Activated CD8-positive, alpha-beta memory T cell treated with anti-CD3 and anti-CD28 coated beads, Interleukin-2, amount 10 ng/mL, durations not matched to agents 7 days and 5 days (primary cell): ENCODE measurements at places on chromosomes 16 and 17. TPM values are rescaled to one million over a fixed set of nuclear protein-coding genes. Genes with fewer than 3 reads are reported as not detected.

DNA sequence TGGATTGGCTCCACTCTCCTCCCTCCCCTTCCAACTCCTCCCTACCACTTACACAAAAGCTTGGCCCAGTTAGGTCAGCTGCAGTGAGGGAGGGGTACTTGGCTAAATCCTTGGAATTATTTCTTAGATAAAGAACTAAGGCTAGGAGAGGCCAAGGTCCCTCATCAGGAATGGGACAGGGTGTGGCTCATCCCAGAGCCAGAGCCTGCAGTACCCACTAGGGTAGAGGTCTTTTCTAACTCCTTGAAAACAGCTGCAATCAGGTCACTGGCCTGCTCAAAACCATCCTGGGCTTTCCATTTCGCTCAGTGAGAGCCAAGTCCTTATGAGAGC lies 1.9 kb upstream of the SLC46A1 start:
- no peak for DNase-seq

DNA sequence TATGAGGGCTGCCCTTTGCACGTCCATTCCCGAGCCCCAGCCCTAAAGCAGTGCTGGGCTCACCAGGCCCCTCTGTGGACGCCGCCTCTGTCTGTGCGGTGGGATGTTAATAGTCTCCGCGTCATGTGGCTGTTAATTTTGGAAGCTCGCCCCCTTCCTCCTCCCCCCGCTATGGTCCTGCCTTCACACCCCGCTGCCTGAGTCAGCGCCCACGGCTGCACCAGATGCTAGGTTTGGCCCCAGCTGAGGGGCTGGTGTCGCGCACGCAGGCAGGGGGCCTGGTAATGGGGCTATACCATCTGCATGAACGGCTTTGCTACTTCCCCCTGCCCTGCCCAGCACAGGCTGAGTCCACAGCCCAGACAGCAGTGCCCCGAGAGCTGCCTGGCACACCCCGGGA lies 4.1 kb upstream of the SSTR5 start:
- no peak for DNase-seq

GRCh38 chr17:4560421-4560820 lies at the start of gene GGT6:
Gene GGT6 (minus strand): TSS chr17:4560577. CDS start chr17:4560521, 56 bp downstream.
- no peak for DNase-seq

GRCh38 chr17:48492401-48493298 lies 38.2 kb downstream of the HOXB1 start:
- peak; percentile 76 for DNase-seq

DNA sequence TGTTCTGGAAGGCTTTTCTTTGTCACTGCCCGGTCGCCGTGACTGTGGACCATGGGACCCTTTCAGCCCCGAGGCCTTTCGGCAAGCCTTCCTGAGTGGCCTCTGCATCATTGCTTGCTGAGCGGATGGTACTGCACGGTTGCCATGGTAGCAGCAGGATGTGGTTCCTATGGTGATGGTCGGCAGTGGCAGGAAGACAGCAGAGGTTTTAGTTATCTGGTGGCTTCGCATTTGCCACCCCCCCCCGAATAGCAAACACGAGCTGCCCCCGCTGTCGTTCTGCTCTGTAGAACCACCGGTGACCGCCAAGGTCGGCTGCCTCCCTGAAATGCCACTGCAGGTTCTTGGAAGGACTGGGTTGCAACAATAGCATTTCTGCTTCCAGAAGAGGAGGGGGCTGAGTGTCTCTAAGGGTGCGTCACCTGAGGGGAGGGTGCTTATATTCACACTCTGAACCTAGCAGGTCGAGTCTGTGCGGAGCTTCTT lies 76.6 kb downstream of the CMIP start:
- DNase-seq: peak; percentile 97

DNA sequence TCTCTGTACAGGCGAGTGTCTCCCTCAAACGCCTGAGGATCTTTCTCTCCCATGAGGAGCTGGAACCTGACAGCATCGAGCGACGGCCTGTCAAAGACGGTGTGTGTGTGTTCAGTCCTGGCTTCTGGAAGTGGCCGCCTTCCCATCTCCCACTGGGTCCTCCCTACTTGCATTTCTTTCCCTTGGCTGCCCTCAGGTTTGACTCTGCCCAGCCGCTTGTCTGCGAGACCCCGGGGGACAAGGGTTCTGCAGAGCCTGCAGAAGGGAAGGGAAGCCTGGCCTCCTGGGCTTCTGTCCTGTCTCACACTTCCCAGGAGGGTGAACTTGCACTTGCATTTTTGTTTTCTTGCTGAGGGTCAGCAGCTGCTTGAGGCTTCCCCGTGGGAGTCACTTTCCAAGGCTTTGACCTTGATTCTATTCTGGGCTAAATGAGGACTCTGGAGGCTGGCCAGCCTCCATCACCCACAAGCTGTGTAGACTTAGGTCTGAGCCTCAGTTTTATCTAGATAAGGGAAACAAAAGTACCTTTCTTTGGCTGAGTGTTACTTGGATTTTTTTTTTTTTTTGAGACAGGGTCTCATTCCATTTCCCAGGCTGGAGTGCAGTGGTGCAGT lies 122.3 kb downstream of the ABCC1 start:
- no peak for DNase-seq

Gene PSME3
- total RNA-seq: 123 TPM

Gene ALDOC
- 36.9 TPM for total RNA-seq

DNA sequence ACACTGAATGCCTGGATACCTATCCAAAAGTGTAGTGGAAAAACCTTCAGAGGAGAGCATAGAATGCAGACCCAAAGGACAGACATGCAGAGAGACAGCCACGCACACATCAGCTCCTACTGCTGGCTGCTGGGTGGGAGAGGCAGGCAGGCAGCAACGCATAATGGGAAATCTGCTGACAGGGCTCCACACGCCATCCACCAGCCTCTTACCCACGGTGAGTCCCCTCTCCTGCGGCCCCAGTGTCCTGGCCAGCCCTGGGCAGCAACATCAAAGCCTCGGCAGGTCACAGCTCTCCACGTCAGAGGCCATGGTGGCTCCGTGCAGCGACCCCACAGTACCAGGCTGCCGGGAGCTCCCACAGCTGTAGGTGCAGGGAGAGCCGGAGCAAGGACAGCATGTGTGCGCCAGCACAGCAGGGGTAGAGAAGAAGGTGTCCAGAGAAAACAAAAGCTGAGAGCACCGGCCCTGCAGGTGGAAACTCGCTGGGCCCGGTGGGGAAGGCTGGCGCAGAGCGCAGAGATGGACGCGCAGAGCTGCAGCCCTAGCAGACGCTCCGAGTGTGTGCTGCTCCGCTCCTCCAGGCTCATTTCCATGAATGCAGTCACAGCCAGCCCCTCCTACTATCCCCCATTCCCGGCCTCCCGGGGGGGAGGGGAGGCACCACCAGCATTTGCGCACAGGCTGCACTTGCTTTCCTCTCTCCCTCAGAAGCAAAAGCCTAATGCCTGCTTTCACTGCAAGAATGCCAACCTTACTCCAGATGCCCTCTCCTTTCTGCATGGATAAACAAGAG lies 58.9 kb downstream of the CYTH1 start:
- no peak for DNase-seq

DNA sequence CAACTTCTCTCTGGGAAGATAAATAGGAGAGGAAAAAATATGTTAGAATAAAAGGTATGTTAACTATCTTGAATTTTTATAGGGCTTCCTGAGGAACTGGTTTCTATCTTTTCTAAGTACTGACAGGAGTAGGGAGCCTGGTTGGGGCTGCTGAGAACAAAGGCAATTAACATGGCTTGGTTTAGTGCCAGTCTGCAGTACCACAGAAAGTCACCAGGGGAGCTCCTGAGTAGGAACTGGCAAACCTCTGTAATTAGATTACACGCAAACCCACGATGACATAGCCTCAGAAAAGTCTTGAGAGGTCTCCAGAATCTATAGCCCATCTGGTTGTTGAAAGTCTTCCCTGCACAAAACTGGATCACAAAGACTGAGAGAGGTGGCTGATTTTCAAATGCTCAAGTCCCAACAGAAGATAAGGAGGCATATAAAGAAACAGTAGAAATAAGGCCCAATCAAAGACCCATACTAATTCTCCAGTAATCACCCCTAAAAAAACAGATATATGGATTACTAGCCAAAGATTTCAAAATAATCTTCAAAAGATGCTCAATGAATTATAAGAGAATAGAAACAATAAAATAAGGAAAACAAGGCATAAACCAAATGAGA lies 11.7 kb upstream of the CNTNAP4 start:
- peak; percentile 41 for DNase-seq

GRCh38 chr17:30309591-30309990 lies 17.8 kb upstream of the BLMH start:
- no peak for DNase-seq

Gene CDH11
- total RNA-seq: not detected

Gene CACNB1
- total RNA-seq: 21.0 TPM

Gene RPL23
- total RNA-seq: 1,130 TPM

DNA sequence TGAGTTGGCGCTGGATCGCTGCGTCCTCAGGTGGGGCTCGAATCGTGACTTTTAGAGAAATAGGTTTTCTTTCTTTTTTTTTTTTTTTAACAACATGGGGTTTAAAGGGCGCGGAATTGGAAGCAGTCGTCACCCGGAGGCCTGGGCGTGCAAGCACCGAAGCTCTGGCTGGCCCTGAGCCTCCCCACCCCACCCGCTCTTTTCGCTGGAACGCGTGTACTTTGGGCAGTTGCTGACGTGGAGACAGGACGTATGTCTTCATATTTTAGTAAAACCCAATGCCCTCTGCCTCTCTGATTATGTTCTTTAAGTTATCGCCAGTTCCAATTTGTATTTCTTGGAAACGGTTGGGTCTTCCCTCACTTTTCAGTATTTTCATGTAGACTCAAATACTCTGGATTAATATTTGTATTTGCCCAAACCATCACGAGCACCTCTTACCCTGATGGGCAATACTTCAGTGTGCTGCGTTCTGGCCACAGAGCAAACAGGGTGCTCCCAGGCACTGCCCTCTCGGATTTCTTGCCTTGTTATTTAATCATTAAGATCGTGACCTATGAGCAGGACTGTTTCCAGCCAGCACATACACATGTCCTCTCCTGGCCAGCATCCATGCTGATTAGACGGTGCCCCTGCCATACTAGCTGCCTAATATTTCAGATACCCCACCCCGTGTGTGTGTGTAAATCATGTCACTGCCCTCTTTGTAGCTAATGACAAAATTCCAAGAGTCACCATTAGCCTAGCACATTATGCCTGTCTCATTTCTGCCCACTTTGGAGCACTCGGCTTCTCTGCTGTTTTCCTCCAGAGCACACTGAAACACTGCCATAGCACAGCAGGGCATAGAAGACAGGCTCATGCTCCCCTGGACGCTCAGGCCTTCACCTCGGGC lies 805 bp upstream of the C16orf95 start:
- peak; percentile 71 for DNase-seq

DNA sequence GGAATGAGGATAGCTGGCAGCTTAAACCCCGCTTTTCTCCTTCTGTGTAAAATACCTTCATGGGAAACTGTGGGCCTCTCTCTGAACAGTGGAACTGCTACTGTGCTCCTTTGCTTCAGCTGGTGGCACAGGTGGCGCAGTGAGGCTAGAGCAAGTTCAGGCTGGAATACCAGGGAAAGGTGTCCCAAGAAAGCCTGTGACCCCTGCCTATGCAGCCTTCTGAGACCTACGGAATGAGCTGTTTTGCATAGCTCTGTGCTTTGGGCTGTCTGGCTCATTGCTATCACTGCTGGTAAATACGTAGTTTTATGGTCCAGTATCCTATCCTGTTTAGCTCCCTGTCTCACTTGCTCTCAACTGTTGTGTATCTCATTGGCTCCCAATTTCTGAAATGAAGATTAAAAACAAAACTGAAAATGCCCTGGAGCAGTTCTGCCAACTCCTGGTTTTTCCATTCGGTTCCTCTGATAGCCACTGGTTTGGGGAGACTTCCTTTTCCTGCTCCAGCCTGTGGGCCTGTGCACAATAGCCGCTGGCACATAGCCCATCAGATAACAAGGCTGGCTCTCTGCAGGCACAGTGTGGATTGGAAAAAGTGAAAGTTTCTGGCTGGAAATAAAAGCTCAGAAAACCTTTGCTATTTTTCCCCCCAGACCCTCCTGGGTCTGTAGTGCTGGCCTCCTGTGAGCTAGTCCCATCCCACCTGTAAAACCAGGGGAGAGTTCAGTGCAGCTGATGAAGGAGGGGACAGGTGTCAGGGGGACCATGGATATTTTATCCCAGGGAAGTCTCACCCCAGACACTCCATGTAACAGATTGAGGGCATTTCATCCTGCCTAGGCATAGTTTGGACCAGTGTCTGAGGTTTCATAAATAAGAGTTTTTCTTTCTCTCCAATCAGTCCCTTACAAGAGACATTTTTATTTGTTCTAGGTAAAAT lies 24.0 kb downstream of the LIMD2 start:
- DNase-seq: no peak

DNA sequence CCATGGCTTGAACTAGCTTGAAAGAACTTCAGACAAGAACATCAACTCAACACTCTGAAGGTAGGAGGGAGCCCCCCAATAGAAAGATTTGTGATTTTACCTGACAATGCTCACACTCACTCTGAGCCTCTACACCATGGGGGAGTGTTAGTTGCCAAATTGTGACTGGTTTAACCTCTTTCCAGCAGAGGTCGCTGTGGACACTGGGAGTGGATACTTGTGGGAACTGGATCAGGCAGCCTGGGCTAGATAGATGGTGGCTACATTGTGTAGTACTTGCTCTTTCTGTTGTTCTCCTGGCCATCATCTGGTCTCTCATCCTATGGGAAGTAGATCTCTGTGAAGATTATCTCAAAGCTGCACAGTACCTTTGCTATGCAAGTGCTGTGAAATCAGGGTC lies 2.9 kb downstream of the SMPD3 start:
- peak; percentile 75 for DNase-seq

DNA sequence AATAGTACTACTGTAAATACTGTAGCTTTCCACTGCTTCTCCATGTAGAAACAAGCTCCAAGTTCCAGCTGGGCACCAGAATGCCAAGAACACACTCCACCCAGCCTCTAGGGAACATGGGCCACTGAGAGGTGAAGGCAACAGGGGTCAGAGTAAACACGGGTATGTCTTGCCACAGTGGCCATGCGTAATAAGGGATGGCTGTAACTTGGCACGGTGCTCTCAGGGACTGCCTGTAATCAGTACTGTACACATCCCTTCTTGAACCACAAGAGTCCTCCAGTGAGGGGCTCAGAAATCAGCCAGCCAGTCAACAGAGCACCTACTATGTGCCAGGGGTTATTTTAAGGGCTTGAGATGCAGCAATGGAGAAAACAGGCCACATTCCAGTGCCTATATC lies 10.8 kb downstream of the LRRC59 start:
- DNase-seq: no peak

Gene TUFM
- total RNA-seq: 156 TPM

GRCh38 chr17:80456465-80457235 lies 19.8 kb downstream of the NPTX1 start:
- DNase-seq: no peak

GRCh38 chr16:85947230-85948137 lies 48.5 kb downstream of the IRF8 start:
- DNase-seq: peak; percentile 59

Gene ST6GALNAC2
- not detected for total RNA-seq

DNA sequence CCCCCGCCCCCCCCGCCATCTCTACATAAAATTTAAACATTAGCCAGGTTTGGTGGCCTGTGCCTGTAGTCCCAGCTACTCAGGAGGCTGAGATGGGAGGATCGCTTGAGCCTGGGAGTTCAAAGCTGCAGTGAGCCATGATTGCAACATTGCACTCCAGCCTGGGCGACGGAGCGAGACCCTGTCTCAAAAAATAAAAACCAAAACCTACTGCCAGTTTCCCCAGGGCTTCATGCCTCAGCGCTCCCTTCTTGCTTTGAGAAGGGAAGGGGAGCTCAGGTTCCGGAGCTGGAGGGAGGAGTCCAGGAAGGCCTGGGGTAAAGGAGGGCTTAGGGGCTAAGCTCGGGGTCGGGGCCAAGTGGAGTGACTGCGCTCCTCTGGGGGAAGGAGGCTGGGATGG lies 20.5 kb downstream of the PLCD3 start:
- DNase-seq: no peak
